ENCODE measurements at places on chromosomes 3 and 15.

DNA sequence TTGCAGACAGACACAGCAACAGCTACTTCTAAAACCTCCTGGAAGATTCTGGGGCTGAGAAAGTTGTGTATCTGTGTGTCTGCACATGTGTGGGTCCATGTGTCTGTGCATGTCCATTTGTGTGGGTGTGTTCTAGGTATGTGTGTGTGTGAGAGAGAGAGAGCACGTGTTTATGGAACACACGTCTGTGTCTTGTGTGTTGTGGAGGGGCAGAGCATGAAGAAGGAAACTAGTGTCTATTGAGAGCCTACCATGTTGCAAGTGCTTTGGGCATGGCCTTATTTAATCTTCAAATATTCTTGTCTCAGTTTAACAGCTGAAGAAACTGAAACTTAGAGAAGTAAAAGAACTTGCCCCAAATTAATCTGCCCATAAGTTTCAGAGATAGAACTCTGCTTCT, 327.5 kb downstream of the UACA start:
- DNase-seq = no peak

- DNase-seq = no peak
Observed at GRCh38 chr15:74692327-74692726, 3.5 kb downstream of the EDC3 start.

DNA sequence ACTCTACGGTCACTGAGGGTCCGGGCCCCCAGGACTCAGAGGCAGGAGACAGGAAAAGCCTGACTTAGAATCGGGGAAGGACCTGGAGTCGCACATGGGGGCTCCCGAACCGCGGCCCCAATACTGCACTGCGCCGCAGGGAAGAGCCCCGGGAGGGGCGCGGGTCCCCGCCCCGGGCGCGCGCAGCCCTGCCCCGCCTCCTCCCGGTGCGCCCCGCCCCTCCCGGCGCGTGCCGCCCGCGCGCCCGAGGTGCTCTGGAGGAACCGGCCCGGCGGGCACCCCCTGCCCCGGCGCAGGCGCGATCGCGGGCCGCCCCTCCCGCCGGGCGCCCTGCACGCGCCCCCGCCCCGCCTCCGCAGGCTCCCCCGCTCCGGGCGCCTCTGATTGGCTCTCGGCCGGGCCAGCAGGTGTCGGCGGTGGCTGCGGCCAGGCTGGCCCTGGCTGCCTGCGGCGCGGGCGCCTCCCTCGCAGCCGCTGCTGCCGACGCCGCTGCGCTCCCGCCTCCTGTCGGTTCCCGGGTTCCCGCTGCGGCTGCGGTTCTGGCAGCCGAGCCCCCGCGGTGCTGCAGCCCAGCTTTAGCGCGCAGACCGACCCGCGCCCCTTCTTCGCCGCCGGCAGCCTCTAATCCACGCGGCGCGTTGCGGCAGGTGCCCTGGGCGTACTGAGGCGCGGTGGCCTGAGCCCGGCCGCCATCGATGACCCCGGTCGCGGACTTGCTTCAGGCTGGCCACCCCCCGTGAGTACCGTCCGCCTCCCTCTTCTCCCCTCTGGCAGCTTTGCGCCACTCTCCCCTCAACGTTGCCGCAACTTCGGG, at the start of gene MYRIP:
Gene MYRIP (plus strand): TSS at position 429 of the 814 bp plus-strand sequence. CDS start 91,208 bp downstream, outside the sequence.
- no peak for DNase-seq

GRCh38 chr3:50322386-50323091, at the start of gene HYAL2:
Gene HYAL2 (minus strand): TSS chr3:50322745. CDS start chr3:50320489, 2,256 bp downstream.
- DNase-seq = no peak
